Hair follicular keratinocyte (primary cell): ENCODE measurements at places on chromosomes 5 and 9. TPM values are rescaled to one million over a fixed set of nuclear protein-coding genes. Genes with fewer than 3 reads are reported as not detected.

RXRA gene
- 35.8 and 41.9 TPM in 2 replicates for total RNA-seq

NUTM2F gene
- total RNA-seq = not detected in 2 replicates

ZNF454 gene
- 0.08 and 0.16 TPM in 2 replicates for total RNA-seq

CREB3 gene
- total RNA-seq = 47.2 and 49.3 TPM in 2 replicates

ZNF189 gene
- total RNA-seq = 5.7 and 6.6 TPM in 2 replicates

CMYA5 gene
- under 0.01 TPM in 1 of 2 replicates, not detected in the other for total RNA-seq

IL5 gene
- not detected in 2 replicates for total RNA-seq

CCNJL gene
- 2.4 and 4.8 TPM in 2 replicates for total RNA-seq

BAAT gene
- not detected in 2 replicates for total RNA-seq

GRXCR2 gene
- not detected in 2 replicates for total RNA-seq

SPATA31A3 gene
- total RNA-seq = not detected in 2 replicates

RGS7BP gene
- not detected in 2 replicates for total RNA-seq

SNCB gene
- 0.15 and 0.23 TPM in 2 replicates for total RNA-seq

PPIP5K2 gene
- 19.0 and 23.8 TPM in 2 replicates for total RNA-seq

EPB41L4B gene
- total RNA-seq = 5.6 and 5.9 TPM in 2 replicates

PCYOX1L gene
- 10.1 and 12.4 TPM in 2 replicates for total RNA-seq

TAL2 gene
- not detected in 2 replicates for total RNA-seq

NTRK2 gene
- 0.16 TPM in 1 of 2 replicates, not detected in the other for total RNA-seq

PRRT1B gene
- not detected in 2 replicates for total RNA-seq

QRFP gene
- not detected in 2 replicates for total RNA-seq

LCN12 gene
- not detected in 2 replicates for total RNA-seq

NMUR2 gene
- total RNA-seq = not detected in 2 replicates

CATSPER3 gene
- not detected in 2 replicates for total RNA-seq

SMIM33 gene
- total RNA-seq = not detected in 2 replicates

C5orf58 gene
- not detected in 2 replicates for total RNA-seq

IZUMO3 gene
- total RNA-seq = not detected in 2 replicates
